Activated CD8-positive, alpha-beta memory T cell treated with anti-CD3 and anti-CD28 coated beads for 1 hour (primary cell): ENCODE measurements at places on chromosomes 5 and 9.

DNA sequence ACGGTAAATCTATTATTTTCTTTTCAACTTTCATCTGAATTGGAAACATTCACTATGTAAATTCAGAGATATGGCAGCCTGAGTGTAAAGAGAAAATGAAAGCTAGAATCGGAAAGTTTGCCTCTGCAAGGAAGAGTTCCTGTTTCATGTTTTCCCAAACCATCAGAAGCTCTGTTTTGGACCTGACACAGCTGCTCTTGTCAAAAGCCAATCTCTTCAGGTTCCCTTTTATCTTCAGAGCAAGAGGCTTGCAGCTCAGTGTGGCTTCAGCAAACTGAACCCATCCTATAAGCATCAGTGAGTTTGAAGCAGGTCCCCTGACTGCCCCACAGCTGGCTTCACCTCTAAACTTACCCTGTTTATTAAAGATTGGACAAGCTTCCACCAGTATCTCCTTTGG, 1099.7 kb downstream of the DTWD2 start:
- no peak for DNase-seq

DNA sequence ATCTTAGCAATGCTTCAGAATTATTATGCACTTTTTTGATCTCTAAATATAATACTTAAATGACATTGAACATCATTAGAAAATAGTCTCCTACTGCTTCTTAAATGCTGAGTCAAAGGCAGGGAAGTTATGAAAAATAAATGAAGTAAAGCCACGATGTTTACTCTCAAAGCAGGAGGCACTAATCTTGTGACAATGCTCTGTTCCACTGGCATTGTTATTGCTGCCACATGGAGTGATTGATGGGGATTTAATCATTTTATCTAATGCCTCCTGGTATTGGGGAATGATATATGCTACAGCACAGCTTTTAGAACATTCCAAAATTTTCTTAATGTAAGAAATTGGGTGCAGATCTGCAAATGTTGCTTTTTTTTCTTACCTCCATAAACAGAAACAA, 1655.4 kb upstream of the NUDT12 start:
- no peak for DNase-seq

DNA sequence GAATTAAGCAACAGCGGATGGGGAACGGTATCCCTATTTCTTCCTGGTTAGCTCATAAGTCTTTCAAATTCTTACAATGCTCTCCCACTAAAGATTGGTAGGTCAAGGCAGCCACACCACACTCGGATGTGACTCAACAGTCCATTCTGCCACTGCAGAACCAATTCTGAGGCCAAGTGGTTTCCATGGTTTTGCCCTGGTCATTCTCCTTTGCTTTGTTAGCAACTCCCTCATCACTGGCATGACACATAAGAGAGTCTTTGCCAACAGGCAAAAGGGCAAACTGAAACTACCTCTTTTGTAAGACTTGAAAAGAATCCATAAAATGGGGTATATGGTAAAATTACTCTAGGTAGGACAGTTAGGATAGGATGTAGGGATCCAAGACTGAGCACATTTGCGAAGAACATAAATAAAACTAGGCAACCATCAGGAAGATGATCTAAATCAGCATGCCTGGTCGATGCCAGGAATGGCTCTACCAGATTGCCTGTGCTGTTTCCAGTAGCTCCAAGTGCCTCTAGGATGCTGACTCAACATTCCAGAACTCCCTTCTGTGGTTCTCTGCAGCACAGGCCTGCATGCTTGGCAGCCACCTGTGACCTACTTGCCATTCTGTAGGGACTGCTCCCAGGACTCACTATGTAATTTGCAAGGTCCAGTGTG, 105.4 kb downstream of the DCP2 start:
- DNase-seq = no peak

GRCh38 chr9:3884736-3885135, 358.9 kb upstream of the RFX3 start:
- DNase-seq = no peak

GRCh38 chr9:105297442-105298075, 53.1 kb downstream of the SLC44A1 start:
- DNase-seq = no peak

DNA sequence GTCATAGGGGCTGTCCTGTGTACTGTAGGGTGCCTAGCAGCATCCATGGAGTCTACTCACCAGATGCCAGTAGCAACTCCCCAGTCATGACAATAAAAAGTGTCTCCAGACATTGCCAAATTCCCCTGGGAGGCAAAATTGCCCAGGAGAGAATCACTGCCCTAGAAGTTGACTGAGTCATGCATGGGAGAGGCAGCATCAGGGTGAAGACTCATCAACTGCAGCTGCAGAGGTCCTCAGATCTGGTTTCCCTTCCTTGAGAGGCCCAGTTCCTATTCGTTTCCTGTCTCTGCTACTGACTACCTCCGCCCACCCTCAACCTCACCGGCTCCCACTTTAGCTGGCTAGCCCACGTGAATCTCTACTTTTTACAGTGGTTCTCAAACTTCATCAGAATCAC, 88.6 kb upstream of the AGXT2 start:
- DNase-seq = no peak

DNA sequence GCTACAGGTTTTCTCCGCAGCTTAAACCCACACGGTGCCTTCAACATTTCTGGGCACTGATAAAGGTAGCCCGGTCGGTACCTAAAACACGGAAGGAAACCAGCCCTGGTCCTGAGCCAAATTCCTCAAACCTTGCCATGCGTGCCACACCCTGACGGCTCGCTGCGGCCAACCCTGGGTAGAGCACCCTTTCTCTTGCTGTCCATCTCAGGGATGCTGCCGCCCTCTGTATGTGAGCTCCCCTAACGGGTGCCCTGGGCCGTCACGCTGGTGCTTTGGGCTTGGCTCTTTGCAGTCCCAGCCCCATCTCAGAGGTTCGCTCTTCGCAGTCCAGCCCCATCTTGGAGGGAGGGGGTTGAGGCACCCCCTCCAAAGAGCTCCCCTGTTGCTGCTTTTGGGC, 43.9 kb downstream of the PNPLA7 start:
- DNase-seq = no peak

GRCh38 chr5:158287643-158288271, 428.8 kb upstream of the CLINT1 start:
- no peak for DNase-seq

- DNase-seq = no peak
Observed at GRCh38 chr9:37669232-37669631, 18.5 kb downstream of the FRMPD1 start.

- DNase-seq = no peak
Observed at GRCh38 chr5:172878933-172879752, 45.1 kb downstream of the ERGIC1 start.

GRCh38 chr5:9263656-9264055, 282.2 kb downstream of the SEMA5A start:
- no peak for DNase-seq

DNA sequence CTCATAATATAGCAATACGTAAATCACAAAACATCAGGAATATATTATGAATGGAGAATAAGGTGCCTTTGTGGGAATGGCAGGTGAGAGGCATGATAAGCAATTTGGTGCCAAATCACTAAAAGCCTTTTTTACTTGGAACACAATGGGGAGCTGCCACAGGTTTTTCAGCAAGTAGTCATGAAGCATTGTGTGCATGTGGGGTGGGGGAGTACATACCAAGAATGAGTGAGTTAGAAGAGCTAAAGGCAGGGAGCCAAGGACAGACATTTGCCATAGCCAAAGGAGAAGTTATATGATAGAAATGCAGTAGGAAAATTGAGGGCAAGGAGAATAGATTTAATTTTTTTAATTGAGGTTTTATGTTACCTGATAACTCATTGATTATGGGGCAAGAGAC, 445.0 kb upstream of the SMC2 start:
- DNase-seq = no peak

DNA sequence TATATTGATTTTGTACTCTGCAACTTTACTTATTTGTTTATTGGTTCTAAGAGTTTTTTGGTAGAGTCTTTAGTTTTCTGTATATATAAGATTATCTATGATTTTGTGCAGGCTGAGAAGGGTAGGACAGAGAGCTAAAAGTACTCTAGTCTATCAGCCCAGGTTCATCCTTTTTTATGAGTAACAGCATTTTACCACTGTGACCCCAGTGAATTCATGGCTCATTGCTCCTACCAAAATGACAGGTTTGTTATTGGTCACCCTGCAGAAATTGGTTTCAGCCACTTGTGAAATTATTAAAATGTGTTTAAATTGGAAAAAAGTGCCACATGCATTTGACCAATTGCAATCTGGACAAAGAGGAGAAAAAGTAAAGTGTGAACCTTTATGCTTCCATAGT, 421.4 kb upstream of the DAB2 start:
- no peak for DNase-seq

GRCh38 chr5:65017636-65018035, 248.9 kb downstream of the CWC27 start:
- DNase-seq = no peak

GRCh38 chr5:107090506-107090905, 580.2 kb downstream of the EFNA5 start:
- no peak for DNase-seq

DNA sequence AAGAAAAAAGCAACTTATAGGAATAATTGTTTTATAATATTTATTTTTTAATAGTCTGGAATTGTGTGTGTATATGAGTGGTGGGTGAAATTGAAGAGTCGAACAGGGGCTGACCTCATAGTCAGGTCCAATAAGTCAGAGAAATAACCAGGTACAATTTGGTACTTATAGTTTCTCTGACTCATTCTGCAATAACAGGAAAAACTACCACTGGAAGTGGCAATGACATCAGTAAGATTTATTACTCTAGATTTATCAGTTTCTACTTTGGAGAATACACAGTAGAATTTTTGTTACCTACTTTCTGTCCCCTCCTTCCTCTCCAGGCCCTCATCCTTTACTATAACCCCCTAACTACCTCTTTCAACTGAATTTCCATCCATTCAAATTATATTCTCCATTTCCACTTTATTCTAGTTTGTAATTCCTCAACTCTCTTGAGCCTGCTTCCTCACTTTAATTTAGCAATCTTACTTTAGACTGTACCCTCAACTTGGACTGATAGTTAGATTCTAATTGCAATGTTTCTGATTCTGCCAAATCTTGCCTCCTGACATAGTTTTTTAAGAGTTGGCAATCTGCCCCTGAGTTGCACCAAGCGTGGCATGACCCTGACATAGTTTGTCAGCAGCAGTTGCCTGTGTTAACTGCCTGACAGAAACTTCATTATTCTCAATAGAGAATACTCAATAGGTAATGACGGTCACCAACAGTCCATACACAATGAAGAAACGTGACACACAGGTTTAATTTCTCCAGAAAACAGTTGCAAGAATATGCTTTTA, 475.3 kb upstream of the RIOK2 start:
- no peak for DNase-seq
